Activated T-helper 17 cell treated with anti-CD3 and anti-CD28 coated beads, Interleukin-2, amount 50 U/mL, for 72 hours (primary cell): ENCODE measurements at places on chromosomes 6 and 20. TPM values are rescaled to one million over a fixed set of nuclear protein-coding genes. Genes with fewer than 3 reads are reported as not detected.

DNA sequence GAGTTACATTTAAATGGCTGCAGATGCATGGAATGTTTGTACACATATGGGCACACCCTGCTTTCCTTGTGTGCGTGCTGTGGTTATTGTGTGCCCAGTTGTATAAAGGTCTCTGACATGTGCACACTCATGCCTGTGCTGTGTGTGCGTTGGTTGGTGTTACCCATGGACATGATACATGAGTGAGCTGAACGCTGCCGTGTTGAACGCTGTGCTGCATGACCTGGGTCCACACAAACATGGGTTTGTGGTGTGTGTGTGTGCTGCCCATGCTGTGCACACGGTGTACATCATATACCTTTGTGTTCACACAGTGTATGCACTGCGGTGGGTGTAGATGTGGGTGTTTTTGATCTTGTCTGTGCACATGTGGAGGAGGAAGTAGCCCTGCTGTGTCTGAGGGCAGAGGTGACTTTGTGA is 54.4 kb downstream of the TOX2 start:
- ATAC-seq: no peak

GRCh38 chr6:149236589-149236988 is 80.9 kb upstream of the TAB2 start:
- ATAC-seq: no peak

- ATAC-seq: no peak
These were observed 522.9 kb upstream of the ARID1B start for GRCh38 chr6:156254240-156254639.

DNA sequence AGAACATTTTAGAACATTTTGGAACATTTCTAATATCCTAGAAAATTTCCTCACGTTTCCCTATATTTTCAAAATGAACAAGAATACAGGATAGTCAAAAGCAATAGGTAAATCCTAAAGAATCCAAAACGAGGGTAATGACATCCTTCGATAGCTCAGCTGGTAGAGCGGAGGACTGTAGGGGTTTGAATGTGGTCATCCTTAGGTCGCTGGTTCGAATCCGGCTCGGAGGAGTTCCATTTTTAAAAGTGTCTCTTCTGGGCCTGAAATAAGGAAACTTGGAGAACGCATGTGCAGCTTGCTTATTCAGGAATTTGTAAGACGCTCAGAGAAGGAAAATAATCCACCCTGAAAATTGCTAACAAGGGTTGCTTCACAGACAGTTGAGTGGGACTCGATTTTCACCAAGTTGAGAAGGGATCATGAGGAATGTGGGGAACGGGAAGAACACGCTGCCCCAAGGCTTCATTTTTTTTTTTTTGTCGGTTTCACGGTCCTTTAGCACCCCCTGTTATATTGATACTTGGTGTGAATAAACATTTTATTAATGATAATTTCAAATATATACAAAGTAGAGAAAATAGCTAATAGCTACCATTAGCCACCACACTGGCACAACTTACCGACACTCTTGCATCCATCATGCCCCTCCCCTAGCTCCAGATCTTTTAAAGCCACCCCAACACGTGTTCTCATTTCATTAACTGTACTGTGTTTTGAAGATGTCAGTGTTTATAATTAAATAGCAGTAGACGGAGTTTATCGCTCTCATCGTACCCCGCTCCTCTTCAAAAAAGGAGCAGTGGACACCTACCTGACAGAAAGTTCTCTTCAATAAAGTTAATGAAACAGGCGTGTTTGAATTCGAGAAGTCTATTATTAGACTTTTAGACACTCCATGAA is 1.8 kb upstream of the ABT1 start:
- no peak for ATAC-seq

DNA sequence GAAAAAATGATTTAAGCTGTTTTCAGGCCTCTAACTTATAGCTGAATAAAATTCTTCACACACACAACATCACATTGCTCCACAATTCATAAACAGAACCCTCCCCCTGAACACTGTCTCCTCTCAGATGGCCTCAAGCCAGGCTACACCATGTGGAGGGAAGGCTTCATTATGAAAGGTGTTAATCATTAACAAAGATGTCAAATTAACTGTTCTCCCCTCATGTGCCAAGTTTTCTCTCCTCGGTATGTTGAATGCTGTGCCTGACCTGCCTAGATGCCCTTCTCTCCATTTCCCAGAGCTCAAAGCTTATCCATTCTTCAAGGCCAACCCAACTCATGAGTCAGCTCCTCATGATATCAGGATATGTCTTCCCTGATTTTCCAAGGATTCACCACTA is 210.4 kb downstream of the GMDS start:
- no peak for ATAC-seq

- no peak for ATAC-seq
These were observed 20.3 kb upstream of the DYNLRB1 start for GRCh38 chr20:34495916-34496315.

GRCh38 chr6:35774116-35774794 is 2.1 kb upstream of the CLPSL2 start:
- ATAC-seq: no peak

DNA sequence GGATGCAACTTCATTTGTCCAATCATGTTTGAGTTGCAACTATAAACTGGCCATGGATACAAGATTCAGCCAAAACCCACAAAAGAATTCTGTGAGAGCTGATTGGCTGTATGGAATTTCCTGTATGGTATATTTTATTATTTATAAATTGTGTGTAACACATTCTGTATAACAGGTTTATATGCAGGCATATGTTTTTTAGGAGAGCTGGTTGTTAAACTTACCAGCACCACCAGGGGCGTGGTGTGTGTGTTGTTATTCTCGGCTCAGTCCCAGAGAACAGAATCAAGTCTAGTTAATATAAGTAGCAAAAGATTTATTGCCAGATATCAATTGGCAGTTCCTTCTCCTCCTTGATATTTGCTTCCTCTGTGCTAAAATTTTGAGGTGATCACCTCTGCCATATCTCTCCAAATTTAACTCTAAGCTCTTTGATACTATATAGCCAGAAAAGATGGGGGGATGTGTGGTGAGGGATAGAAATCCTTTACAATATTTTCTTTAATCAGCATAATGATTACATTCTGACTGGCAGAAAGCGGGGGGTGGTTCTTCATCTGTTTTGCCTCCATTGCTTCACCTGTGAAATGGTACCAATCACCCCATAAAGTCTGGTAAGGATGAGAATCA is 22.9 kb downstream of the CNBD2 start:
- no peak for ATAC-seq

- no peak for ATAC-seq
These were observed 298.6 kb downstream of the CDH26 start for GRCh38 chr20:60256811-60257210.

- ATAC-seq: no peak
These were observed 4.6 kb upstream of the PREX1 start for GRCh38 chr20:48832405-48832730.

GRCh38 chr6:140441256-140441655 is 1066.8 kb upstream of the CITED2 start:
- ATAC-seq: no peak

GRCh38 chr20:56463428-56463827 is 5.0 kb upstream of the RTF2 start:
- ATAC-seq: no peak

GRCh38 chr6:75272145-75272840 is 12.3 kb downstream of the TMEM30A start:
- no peak for ATAC-seq

DNA sequence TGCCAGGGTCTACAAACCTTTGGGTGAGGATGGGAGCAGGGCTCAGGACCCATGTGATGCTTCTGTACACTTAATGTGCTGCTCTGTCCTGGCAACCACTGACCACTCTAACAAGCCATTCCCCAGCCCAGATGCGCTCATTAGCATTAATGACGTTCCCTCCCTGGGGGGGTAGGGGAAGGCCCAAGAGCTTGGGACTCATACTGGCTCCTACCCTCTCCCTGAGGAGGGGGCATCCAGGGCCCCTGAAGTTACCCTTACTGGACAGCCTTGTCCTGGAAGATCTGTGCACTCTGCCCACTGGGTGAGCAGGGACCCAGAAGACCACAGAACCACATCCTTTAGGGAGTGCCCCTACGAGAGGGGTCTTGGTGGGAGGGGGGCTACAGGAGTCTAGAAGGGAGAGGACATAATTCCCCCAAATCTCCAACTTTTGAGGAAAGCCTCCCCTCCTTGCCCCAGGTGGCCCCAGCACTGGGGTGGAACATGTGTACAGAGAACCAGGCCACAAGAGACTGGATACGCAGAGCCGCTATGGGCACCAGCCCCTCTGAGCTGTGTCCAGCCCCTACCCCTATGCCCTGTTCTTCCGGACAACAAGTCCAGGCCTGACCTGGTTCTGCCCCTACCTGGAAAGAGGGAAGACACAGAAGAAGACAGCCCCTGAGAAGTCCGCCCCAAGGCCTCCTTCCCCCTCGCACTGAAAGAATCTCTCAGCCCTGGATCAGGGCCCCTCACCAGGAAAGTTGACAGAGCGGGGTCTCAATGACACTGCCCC is 1.4 kb downstream of the TEAD3 start:
- ATAC-seq: no peak

GRCh38 chr6:56055081-56055704 is 179.8 kb upstream of the BMP5 start:
- ATAC-seq: no peak

DNA sequence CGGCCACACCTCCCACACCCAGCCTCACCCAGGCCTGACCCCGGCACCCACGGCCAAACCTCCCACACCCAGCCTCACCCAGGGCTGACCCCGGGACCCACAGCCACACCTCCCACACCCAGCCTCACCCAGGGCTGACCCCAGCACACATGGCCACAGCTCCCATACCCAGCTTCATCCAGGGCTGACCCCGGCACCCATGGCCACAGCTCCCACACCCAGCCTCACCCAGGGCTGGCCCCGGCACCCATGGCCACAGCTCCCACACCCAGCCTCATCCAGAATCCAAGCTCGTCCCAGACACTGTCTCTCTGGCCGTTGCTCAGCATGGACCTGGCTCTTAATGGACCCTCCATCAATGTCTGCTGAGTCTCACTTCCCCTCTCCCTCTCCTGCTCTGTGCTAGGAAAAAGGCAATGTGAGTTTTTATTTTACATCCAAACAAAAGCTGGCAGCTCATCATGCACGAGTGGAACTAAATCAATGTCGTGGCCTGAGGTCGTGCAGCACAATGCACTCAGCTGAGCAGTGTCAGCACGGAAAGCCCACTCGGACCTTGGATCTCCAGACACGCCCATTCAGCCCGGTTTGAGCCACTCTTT is 36.1 kb downstream of the NINL start:
- ATAC-seq: no peak

GRCh38 chr20:57713505-57713903 is 3.7 kb upstream of the PMEPA1 start:
- no peak for ATAC-seq

DNA sequence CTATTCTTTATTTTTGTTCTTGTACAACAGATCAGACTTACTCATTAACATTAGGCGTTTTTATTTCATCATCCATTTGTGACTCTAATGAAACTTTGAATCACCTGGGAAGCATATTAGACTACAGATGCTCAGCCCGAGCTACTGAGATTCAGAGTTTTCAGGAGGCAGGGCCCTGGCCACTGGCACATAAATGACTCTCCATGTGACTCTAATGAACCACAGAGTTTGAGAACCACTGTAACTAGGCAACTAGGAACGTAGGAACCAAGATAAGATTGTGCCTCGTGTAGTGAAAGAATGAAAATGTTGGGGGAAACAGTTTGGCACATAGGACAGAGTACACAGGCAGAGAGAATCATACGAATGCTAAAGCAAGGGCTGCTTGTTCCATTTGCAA is 405.9 kb upstream of the BTBD3 start:
- ATAC-seq: no peak

DNA sequence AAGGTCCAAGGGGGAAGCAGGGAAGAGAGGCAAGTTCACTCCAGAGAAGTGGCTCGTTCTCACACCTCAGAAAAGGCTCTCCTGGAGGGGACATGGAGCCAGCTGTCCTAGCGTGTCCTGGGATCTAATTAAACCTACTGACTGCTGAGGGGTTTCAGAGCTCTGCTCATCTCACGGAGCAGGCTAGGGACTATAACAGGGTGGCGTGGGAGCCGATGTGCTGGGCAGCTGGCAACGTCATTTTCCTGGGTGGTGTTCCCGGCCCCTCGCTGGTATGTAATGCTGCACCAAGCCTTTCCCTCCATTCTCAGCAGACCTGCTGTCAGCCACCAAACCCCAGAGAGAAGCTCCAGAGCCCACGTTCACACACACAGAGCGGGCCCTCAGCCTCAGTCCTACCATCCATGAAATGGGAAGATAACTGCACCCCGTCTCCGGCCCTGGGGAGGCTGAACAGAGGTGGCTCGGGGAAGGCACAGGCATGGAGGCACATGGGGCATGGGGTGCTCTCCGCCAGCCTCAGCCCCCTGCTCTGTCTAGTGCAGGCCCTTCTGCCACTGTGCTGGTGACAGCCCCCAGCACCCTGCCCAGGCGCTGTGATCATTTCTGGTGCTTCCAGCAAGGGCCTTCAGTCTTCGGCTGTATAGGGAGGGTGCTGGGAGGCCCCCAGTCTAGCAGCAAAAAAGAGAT is 1.9 kb downstream of the CST7 start:
- no peak for ATAC-seq

- ATAC-seq: peak; percentile 76
These were observed 29.0 kb upstream of the TBPL1 start for GRCh38 chr6:133923938-133924593.

- ATAC-seq: no peak
These were observed 137.9 kb upstream of the EXOC2 start for GRCh38 chr6:830667-831327.

- ATAC-seq: no peak
These were observed 292.6 kb upstream of the PREP start for GRCh38 chr6:105695461-105695860.

- no peak for ATAC-seq
These were observed 53.4 kb upstream of the CD93 start for GRCh38 chr20:23139524-23139923.

- no peak for ATAC-seq
These were observed 68.2 kb downstream of the PHACTR3 start for GRCh38 chr20:59672576-59672975.

- ATAC-seq: no peak
These were observed 317.8 kb downstream of the CENPW start for GRCh38 chr6:126657561-126658175.

GRCh38 chr6:54981647-54982046 is 135.1 kb downstream of the FAM83B start:
- ATAC-seq: no peak

Gene PNPLA1
- not detected for total RNA-seq

Gene PDCD2
- total RNA-seq: 61.3 TPM

Gene WFDC12
- total RNA-seq: not detected

Gene GSTA3
- total RNA-seq: not detected

Gene RNF39
- not detected for total RNA-seq

Gene ESR1
- total RNA-seq: not detected

Gene PABPC1L
- total RNA-seq: 85.9 TPM
